ENCODE measurements at places on chromosomes 6 and 20.

DNA sequence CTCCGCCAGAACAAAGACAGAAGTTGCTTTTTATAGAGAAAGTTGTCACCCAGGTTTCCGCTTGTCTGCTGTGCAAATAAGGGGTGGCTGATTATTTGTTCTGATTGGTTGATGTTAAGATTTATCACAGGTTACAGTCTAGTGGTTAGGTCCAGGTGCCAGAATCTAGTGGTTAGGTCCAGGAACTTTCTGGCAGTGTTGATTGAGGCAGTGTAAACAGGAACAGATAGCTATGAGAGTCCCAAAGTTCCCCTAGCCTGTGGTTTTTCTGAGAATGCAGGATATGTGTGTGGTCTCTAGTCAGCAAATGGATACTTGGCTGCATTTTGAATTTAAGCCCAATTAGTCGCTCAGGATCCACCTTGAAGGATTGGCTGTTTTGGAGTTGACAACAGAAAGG is 148.0 kb downstream of the TMEM200A start:
- peak; percentile 23 for DNase-seq

- DNase-seq, result no peak
Observed at GRCh38 chr6:30830438-30830837, 53.9 kb upstream of the DDR1 start.

- DNase-seq, result no peak
Observed at GRCh38 chr6:43274916-43275597, 23.0 kb upstream of the SLC22A7 start.

- no peak for DNase-seq
Observed at GRCh38 chr6:18473755-18474154, 86.6 kb downstream of the RNF144B start.

- no peak for DNase-seq
Observed at GRCh38 chr6:138440758-138441357, 36.8 kb downstream of the HEBP2 start.

GRCh38 chr6:70270287-70271005 is 32.4 kb downstream of the COL9A1 start:
- no peak for DNase-seq

- DNase-seq, result no peak
Observed at GRCh38 chr6:133359256-133359655, 118.1 kb downstream of the EYA4 start.

DNA sequence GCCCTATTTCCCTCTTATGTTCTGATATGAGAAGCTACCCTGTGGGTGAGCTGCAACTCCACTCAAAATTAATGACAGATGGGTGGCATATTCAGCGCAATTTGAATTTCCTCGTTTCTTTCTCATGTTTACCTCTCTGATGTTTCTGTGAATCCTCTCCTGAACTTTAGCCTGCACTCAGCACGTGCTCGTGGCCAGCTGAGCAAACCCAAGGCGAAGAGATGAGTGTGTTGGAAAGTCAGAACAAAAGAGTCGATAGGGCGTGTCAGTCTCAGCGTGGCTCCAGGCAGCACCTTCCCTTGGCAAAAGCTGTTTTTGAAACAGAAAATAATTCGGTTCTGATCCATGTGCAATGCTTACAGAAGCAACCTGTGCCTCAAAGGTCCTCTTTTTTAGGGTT is 226.1 kb upstream of the GMDS start:
- no peak for DNase-seq

DNA sequence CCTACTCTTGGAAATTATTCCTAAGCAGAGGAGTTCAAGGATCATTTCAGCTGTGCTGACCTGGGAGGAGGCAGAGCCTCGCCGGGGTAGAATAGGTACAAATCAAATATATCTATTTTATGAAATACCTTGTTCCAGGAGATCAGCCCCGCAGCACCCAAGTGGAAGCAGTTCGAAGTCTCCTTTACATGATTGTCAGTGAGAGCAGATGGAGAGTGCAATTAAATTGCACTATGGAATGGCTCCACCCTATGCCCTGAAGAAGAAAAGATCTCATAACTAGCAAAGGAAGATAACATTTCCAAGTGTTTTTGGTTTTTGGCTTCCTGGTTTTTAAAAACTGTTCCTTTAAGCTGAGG is 31.4 kb downstream of the DUSP22 start:
- no peak for DNase-seq

DNA sequence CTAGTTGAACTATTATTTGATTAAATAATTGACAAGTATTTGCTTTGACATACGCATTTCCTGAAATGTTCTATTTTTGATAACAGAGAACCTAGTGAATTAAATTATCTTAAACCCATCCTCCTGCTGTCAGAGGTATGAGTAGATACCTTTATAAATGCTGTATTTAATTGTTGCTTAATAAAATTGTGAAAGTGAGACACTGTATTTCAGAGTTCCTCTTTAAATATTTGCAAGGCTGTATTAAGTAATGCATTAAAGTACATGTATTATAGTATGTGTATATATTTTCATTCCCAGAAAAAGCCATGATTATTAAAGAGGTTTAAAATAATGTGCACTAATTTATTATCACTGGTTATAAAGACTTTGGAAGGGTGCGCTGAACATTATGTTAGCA is 483.8 kb downstream of the TFAP2B start:
- DNase-seq, result no peak

DNA sequence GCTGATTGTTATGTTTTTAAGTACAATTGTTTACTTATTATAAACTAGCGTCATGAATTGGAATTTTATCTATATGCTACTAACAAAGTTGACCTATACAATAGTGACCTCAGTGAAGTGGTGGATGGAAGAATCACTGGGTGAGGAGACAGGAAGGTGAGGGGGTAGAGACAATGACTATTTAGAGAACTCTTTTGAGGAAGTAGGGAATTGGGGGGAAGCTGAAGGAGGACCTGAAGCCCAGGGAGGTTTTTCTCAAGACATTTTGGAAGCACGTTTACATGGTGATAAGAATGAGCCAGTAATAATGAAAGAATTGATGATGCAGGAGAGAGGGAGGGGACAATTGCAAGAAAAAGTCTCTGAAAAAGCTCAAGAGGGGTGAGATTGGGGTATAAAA is 96.4 kb downstream of the RPS12 start:
- DNase-seq, result no peak

- DNase-seq, result no peak
Observed at GRCh38 chr6:167643223-167643622, 183.5 kb upstream of the AFDN start.

DNA sequence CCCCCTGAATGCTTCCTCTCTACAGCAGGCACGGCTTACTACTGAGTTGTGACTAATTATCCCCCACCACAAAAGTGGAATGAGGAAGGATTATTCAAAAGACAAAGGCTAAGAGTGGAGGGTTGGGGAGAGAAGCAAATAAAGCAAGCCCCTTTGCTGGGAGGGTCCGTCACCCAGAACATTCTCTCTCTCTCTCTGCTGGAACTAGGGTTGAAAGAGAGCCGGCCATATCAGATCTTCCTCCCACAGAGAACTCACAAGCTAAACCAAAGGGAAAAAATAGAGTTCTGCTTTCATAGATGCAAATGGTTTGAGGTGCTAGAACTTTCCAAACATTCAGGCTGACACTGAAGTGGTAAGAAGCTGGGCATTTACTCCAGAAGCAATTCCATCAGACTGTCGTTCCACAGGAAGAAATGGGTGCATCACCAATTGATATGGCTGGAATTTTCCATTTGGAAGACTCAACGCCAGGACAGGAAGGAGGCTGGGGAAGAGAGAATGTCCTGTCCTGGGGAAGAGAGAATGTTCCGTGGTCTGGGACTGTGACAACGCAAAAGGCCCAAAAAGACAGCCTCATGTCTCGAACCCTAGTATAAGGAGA is 7.9 kb downstream of the ZMYND8 start:
- DNase-seq, result peak; percentile 26

DNA sequence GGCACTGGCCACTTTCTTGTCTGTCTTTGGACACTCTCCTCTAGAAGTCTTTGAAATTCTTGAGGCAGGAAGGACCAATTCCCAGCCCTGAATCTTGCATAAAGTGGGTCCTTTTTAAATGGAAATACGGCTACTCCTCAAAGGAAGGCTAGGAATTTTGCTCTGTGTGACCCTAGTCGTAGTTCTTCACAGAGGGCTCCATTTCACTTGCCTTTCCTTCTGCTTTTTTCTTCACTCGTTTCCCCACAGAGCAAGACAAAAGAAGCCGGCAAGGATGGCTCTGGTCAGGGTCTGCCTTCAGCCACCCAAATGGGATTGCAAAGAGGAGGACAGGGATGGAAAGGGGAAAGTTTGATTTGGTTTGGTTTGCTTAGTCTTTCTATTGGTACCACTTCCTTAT is 25.8 kb downstream of the HLA-E start:
- no peak for DNase-seq

DNA sequence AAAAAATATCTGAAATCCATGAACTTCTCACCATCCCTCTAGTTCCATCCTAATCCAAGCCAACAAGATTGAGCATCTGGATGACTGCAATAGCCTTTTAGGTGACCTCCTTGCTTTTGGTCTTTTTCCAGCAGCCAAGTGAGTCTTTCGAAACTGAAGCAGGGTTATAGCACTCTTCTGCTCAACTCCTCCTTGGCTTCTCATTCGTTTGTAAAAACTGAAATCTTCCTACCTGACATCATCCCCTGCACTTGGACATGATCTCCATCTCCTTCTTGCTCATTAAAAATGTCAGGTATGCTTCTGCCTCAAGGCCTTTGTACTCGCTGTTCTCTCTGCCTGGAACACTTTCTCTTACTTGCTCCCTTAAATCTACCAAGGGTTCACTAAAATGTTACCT is 46.0 kb downstream of the STX7 start:
- no peak for DNase-seq

DNA sequence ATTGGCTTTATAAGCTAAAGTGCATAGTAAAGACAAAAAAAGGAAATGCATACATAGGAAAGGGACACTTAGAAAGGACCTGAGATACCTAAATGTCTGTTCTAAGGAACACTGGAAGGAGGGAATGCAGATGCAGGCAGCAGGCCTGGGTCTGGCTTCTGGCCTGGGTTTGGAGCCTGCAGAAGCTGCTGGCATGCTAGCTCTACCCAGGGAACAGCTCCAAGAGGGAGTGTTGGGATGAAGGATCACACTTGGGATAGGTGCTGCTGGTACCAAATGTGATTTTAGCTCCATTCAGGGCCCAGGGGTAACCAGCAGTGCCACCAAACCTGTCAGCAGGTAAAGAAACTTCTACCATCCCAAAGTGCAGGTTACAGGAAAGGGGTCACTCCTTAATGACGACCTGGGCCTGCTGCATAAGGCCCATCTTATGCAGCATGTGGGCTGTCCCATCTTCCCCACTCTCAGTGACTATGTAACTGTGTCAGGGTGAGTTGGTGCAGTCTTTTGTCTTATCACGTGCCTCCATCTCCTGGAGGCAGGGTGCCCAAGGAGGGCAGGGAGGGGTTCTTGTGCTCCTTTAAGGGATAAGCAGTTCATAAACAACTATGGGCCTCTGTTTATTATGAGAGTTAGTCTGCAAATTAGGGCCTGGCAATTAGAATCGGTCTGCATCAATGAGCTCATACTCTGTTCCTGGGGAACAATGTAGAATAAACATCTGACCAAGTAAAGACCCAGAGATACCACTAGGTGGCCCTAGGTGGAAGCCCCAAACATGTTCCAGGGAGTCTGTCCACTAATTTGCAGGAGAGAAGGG is 26.9 kb downstream of the DDX27 start:
- DNase-seq, result peak; percentile 11

DNA sequence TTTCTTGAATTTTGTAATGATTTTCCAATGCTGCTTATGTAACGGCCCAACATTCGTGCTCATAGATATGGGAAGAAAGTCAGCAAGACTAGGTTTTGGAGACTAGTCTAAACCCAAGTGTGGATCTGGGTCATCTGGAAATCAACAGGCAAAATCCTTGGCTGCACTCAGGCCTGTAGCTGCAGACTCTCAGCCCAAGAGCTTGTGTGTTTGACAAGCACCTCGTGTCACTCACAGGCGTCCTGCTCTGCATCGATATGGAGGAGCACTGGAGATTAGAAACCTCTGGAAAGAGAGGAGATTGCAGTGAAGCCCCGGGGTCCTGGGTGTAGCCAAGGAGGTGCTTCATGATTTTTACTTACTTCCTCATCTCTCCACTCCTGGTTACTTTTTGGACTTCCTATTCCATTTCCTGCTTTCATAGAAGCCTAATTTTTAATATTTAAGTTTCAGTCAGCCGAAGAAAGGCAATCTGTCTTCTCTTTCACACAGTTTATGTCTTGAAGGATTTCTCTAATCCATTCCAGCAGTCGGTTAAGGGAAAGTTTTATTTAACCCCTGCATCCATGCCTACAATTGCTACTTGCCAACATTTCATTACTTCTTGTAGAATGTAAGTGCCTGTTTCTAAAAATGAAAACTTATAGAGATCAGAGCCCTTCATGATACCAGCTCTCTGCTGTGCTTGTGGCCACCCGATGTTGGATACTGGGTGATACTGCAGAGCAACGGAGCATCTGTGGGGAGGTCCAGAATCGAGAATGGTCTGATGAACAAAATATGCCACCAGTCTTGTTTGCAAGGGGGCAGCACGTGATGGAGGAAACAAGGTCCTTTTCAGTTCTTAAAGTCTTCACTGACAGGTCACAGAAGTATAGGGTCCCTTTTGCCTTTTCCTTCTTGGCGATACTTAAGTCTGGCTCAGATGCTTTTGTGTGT is 296.3 kb downstream of the QKI start:
- DNase-seq, result no peak

GRCh38 chr6:107657755-107658461 is 166.2 kb downstream of the SCML4 start:
- no peak for DNase-seq

- no peak for DNase-seq
Observed at GRCh38 chr6:39821742-39822532, 29.8 kb downstream of the DAAM2 start.

DNA sequence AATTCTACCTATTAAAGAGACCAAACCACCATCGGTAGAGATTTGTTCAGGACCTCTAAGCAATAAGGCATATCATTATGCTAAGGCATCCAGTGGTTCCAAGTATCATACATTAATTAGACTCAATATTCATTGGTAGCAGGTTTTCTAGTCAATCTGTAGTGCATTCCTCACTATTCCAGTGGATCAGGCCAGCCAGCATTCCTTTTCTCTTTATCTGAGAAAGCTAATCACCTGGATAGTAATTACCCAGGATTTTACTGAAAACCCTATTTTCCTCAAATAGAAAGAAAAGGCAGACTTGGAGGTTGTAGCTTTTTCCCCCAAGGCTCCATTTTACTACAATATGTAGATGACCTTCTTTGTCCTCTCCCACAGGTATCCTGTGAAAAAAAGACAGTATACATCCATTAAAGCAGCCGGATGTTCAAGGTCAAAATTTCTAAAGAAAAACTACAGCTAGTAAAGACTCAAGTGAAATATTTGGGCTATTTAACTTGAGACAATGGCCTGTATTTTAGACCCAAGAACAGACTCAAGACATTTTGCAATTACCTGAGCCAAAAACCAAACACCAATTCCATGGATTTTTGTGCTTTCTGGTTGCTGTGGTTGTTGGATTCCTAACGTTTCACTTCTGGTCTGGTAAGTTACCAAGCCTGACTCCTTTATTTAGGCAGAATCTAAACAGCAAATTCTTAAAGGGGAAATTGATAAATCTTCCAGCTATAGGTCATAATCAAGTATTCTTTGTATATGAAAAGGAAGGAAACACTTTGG is 149.1 kb upstream of the MOCS1 start:
- no peak for DNase-seq

- DNase-seq, result no peak
Observed at GRCh38 chr6:44235891-44236516, 10.9 kb upstream of the HSP90AB1 start.
